ENCODE measurements at places on chromosomes 2 and 18. TPM values are rescaled to one million over a fixed set of nuclear protein-coding genes. Genes with fewer than 3 reads are reported as not detected.

RAB31 gene
- total RNA-seq: 46.0 TPM

PLB1 gene
- total RNA-seq: 9.9 TPM

FLACC1 gene
- total RNA-seq: 4.4 TPM

TBR1 gene
- total RNA-seq: not detected

PMAIP1 gene
- total RNA-seq: 4.9 TPM

C2orf68 gene
- 43.1 TPM for total RNA-seq

FSHR gene
- total RNA-seq: not detected

ARHGEF33 gene
- total RNA-seq: 0.68 TPM

FEV gene
- total RNA-seq: not detected

NEURL3 gene
- total RNA-seq: 0.70 TPM

WDFY1 gene
- 55.2 TPM for total RNA-seq

CAPN14 gene
- 0.62 TPM for total RNA-seq

OSR1 gene
- total RNA-seq: 34.7 TPM

AQP12A gene
- total RNA-seq: not detected

CHST9 gene
- total RNA-seq: 3.6 TPM

FKBP1B gene
- total RNA-seq: 4.1 TPM

SULT1C4 gene
- 3.4 TPM for total RNA-seq

REEP1 gene
- total RNA-seq: 15.5 TPM

UGT1A4 gene
- 23.2 TPM for total RNA-seq

AGBL5 gene
- total RNA-seq: 22.0 TPM

NPHP1 gene
- total RNA-seq: 10.2 TPM

CCDC74B gene
- 1.7 TPM for total RNA-seq

PFN4 gene
- total RNA-seq: 1.2 TPM

ACADL gene
- total RNA-seq: 9.0 TPM

NPPC gene
- total RNA-seq: 0.36 TPM

TLK1 gene
- 69.6 TPM for total RNA-seq

SERPINB4 gene
- not detected for total RNA-seq

IL36A gene
- not detected for total RNA-seq

TXNDC2 gene
- total RNA-seq: 0.21 TPM

PLCL1 gene
- 2.9 TPM for total RNA-seq

SERPINB13 gene
- not detected for total RNA-seq

SUPT7L gene
- total RNA-seq: 33.7 TPM

SLC9A4 gene
- total RNA-seq: 23.5 TPM

CDK15 gene
- total RNA-seq: 2.3 TPM

OXER1 gene
- total RNA-seq: 3.1 TPM

GFPT1 gene
- total RNA-seq: 55.3 TPM

LRRTM1 gene
- total RNA-seq: not detected

TUBA3D gene
- not detected for total RNA-seq

C2orf72 gene
- 1.0 TPM for total RNA-seq

Measured in ureter (tissue), 1 donor.